ENCODE measurements at places on chromosomes 4 and X.
A peak's percentile ranks its signal among the peaks of the same experiment; 100 is the strongest.

GRCh38 chr4:153364061-153364460 lies 19.6 kb downstream of the MND1 start:
- no peak for DNase-seq

DNA sequence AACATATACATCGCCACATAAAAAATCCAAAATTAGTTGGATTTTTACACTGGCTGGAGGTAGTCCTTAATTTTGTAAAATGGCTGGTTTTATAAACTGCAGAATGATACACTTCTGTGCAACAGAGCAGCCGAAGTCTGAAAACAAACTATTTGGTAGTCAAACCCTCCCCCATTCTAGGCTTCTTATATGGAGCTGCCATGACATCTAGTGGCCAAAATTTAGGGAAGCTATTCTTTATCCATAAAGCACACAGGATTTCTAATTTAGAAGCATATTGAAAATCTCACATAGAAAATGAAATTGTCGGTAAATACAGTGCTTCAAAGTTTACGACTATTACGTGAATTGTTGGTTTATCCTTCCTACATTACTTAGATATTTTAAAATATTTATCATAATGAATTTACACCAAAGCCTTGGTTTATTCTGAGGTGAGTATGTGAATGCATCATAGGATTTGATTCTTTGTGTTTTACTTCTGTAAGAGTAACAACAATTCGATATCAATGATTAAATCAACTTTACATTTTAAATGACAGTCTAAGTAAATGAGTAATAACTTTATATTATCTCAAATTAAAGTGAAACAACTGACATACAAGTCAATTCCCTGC lies 113.4 kb upstream of the FAM241A start:
- DNase-seq: no peak

GRCh38 chrX:7946960-7947359 lies 19.7 kb upstream of the PNPLA4 start:
- no peak for DNase-seq

DNA sequence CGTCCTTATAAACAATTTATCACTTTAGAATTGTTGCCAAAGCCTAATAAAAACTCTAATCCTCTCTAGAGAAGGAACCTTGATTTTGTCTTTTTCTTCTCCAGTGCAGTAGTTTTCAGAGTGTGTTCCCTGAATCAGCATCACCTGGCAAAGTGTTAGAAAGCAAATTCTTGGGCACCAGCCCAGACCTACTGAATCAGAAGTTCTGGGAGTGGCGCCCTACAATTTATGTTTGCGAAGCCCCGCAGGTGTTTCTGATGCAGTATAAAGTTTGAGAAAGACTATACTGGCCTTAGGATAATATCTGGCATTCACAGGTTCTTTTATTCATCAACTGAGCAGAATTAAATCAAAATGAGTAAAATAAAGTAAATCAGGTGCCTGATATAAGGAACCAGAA lies 645.8 kb upstream of the ATOH1 start:
- DNase-seq: no peak

DNA sequence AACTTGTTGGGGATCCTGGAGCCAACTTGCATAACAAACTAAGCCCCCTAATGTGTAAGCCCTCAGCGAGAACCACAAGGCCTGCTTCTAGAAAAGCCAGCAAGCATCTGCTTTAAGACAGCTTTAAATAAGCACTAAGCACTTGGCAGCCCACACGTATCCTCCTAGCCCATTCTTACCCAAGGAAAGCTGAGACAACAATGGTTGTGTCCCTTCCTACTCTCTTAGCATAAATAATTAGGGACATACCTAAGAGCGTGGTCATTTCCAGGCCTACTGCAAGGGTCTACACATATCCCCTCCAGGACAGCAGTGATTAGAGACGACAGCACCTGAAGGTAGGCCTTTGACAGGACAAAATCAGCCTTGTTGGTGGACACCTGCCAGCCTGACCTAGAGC lies 322.8 kb upstream of the PPARGC1A start:
- no peak for DNase-seq

DNA sequence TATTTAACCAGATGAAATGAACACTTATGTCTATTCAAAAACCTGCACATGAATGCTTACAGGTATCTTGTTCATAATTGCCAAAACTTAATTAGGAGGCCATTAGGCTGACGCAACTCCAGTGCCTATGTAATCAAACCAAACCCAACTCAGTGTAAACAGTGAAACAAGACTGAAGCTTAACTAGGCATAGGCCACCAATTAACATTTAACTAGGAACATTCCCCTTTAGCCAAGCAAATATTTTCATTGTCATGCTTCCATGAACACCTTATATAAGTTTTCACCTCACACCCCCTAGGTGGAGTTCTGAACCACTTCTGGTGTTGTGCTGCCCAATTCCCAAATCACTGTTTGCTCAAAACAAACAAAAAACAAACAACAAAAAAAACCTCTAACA lies 686.0 kb downstream of the STPG2 start:
- DNase-seq: no peak

DNA sequence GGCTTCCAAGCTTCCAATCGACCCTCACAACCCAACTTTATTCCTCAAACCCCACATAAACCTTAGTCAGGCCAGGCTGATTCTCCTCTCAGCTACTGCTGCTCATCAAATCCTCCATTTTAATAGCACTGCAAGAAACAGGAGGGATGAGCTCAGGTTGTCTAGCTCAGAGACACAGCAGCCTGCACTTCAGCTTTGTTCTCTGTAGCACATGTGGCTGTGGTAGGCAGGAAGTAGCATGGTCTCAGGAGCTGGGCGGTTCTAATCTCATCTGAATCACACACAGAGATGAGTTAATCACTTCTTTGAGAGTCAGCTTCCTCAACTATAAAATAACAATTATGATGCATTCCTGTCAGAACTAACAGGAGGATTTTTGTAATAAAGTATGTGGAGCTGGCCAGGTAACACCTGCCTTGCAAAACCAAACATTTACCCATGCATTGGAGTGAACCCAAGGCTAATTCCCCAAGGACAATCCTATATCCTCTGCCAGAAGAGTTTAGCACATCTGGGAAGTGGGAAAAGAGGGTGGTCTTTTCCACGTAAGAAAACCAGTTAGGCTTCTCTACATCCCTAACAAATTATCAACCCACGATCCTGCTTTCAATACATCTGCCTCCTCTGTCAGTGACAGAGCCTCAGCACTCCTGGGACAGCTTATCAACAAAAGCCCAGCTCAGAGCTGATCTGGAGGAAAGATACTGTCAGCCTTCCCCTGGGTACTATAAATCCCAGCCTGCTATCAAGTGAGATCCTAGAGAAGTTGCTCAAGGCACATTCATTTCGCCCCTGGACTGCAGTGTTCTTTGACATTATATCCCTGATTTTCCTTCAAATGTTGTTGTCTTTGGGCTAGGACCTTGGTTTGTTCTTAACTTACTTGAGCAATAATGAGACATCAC lies 32.8 kb downstream of the ELOVL6 start:
- peak; percentile 9 for DNase-seq

DNA sequence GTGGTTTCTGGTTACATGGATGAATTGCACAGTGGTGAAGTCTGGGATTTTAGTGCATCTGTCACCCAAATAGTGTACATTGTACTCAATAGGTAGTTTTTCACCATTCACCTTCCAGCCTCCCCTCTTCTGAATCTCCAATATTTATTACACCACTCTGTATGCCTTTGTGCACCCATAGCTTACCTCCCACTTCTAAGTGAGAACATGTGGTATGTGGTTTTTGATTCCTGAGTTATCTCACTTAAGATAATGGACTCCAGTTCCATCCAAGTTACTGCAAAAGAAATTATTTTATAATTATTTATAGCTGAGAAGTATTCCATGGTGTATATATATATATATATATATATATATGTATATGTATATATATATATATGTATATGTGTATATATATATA lies 155.8 kb downstream of the HHIP start:
- DNase-seq: no peak

DNA sequence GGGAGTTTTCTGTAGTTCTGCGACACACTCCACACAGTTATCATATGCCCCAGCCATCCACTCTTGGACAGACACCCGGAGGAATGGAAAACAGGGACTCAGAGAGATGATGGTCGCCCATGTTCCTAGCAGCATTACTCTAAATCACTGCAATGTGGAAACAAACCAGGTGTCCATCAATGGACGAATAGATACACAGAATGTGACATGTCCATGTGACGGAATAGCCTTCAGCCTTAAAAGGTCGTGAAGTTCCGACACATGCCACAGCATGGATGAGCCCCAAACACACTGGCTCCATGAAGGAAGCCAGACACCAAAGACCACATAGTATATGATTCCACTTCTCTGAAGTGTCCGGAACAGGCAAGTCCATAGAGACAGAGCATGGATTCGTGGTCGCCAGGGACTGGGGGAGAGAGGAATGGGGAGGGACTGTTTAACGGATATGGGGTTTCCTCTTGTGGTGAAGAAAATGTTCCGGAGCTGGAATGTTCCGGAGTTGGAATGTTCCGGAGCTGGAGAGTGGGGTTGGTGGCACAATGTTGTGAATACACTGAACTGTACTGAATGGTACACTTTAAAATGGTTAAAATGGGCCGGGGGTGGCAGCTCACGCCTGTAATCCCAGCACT lies 28.7 kb upstream of the AFAP1 start:
- no peak for DNase-seq

DNA sequence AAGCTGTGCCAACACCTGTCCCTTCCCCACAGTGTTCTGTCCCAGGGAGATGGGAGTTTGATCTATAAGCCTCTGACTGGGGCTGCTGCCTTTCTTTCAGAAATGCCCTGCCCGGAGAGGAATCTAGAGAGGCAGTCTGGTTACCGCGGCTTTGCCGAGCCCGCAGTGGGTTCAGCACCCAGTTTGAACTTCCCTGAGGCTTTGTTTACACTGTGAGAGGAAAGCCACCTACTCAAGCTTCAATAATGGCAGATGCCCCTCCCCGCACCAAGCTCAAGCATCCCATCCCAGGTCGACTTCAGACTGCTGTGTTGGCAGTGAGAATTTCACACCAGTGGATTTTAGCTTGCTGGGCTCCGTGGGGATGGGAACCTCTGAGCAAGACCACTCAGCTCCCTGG lies 33.3 kb upstream of the ARSJ start:
- no peak for DNase-seq

DNA sequence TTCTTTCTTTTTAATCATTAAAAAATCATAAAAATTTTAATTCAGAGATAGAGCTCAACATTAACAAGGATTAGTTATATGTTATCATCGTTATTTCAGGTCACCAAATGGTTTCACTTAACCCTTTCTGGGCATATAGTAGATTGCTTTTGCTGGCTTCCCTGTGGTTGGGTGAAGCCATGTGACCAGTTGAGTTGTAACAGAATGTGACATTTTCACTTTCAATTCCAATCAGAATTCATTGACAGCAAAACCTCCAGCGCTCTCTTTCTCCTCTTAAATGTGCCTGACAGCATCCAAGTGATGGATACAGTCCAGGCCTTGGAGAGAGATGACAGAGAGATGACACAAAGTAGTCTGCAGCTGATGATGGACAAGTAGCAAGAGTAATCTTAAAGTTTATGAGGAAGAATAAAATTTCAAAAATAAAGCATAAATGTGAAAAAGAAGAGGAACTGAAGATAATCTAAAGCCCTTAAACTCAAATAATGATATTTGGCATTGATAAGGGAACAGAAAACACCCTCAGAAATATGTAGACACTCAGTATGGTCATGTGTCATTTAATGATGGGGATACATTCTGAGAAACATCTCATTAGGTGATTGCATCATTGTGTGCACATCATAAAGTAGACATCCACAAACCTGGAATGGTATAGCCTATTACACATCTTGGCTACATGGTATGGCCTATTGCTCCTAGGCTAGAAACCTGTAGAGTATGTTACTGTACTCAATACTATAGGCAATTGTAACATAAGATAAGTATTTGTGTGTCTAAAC lies 92.3 kb upstream of the QRFPR start:
- no peak for DNase-seq
